ENCODE measurements at places on chromosomes 16 and 17. TPM values are rescaled to one million over a fixed set of nuclear protein-coding genes. Genes with fewer than 3 reads are reported as not detected.

ACADVL gene
- total RNA-seq, result 364 TPM

PDILT gene
- not detected for total RNA-seq

C16orf92 gene
- total RNA-seq, result not detected

APPBP2 gene
- total RNA-seq, result 36.0 TPM

FOXF1 gene
- total RNA-seq, result not detected

PTX4 gene
- not detected for total RNA-seq

CHST5 gene
- total RNA-seq, result 0.10 TPM

G6PC1 gene
- not detected for total RNA-seq

HSD11B2 gene
- not detected for total RNA-seq

All from activated CD4-positive, alpha-beta memory T cell treated with anti-CD3 and anti-CD28 coated beads, Interleukin-2, amount 10 ng/mL, durations not matched to agents 7 days and 5 days (primary cell).